HEK293T (cell line): ENCODE measurements at places on chromosomes 6 and 20.

DNA sequence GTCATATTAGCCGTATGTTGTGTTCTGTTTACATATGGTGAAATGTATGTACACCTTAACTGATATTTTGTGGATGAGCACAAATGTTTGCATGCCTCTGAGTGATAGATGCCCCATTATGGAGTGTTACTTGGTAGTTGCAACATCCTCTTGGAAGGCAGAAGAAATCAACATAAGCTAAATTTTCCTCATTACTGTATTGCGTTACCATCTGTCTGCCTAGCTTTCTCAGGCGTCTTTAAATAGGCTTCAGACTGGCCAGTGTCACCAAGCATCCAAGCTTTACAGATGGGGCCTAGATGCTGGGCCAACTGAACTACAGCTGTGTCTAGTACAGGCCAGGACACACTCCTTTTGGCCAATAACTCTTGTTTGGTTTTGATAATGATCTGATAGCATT is 250.6 kb downstream of the SAMD5 start:
- no peak for DNase-seq

- DNase-seq, result no peak
Measured at GRCh38 chr6:53593001-53593488, 48.1 kb upstream of the GCLC start.

DNA sequence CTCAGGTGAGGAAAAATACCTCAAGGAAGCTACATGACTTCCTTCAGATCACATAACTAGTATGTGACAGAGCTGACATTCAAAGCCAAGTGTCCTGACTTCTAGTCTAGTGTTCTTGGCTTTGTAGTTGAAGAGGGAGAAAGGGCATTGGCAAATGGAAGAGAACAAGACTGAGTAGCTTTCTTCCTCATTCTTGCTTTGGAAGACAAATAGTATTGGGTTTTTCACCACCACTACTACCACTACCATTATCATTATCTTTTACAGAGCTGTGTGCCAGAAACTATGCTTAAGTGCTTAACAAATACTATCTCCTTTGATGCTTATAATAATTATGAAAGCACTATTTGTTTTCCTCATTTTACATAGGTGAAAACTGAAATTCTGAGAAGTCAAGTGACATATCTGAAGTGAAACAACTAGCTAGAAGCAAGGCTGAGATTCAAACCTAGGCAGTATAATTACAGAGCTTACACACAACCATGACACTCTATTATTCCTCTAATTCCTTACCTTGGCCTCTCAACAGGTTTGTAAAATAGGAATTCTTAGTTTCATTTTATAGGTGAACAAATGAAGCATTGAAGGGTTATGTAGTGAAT is 6.8 kb downstream of the ACSS2 start:
- no peak for DNase-seq

- no peak for DNase-seq
Measured at GRCh38 chr20:57433657-57434389, 42.6 kb downstream of the RBM38 start.

- no peak for DNase-seq
Measured at GRCh38 chr6:170178561-170179477, 112.1 kb downstream of the DLL1 start.

GRCh38 chr20:2651772-2652723 is at the start of gene NOP56:
NOP56 (plus strand) TSS chr20:2652632; CDS start chr20:2652661, 29 bp downstream.
- DNase-seq, result peak; percentile 93

- DNase-seq, result no peak
Measured at GRCh38 chr6:38283734-38284362, 355.9 kb downstream of the BTBD9 start.

DNA sequence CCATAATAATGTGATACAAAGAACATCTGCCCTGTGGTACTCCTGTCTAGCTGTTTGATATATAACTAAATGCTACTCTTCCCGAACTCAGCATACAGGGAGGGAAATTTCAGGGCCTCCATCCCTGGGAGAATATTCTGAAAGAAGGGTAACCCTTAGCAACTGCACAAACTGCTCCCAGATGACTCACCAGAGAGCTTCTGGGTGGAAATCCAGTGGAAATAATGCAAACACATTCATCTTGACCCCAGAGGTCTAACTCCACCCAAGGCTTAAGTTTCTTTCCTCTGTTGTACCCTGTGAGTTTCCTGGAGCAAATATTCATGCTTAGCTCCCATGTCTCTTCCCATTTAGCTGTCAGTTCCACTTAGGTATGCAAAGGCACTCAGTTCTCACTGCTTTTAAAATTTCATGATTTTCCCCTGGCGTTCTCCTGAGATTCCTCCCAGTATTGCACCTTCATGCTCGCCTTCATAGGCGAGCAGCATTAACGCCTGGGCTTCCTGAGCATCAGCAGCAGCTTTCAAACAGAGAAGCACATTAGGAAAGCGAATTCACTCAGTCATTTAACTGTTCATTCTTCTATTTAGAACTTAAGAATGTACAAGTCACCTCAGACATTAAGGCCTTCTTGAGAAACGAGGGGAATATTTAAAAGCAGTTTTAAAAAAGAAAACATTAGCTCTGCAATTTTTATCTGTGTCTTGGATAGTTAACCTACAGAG is 43.8 kb upstream of the LAMA4 start:
- no peak for DNase-seq

DNA sequence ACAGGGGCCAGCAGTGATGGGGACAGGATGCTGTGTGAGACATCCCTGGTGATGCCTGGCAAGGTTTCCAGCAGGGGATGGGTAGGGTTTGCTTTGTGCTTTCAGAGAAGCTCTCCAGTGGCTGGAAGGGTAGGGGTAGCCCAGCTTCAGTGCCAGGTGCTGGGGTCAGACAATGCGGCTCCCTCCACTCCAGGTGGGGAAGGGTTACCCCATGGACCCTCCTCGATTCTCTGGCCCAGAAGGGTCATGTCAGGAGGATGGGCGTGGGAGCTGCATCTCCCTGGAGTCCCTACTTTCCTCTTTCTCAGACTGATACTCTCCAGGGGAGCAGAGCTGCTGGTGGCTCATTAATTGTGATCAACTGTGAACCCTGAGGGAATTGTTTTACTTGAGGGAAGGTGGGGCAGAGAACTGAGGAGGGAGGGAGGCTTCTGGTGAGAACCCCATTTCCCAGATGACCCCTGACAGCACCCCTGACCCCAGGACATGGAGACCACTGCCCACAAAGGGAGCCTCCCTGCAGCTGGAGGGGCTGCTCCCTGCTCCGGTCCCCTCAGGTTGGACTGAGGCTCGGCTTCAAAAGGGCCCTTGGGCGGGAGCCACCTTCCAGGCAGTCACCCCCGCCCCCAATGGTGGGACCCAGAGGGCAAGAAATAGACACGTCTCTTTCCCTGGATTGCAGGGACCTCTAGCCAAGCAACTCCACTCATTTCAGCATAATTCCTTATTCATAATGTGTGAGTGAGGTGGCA is 100.9 kb upstream of the BHLHE23 start:
- DNase-seq, result no peak
